ENCODE measurements at places on chromosomes 6 and 20. TPM values are rescaled to one million over a fixed set of nuclear protein-coding genes. Genes with fewer than 3 reads are reported as not detected.

GRCh38 chr20:46100988-46101387, 11.2 kb upstream of the NCOA5 start:
- no peak for DNase-seq

The CRISP2 gene
- total RNA-seq = not detected

- no peak for DNase-seq
Measured at GRCh38 chr6:2857580-2858337, 16.1 kb upstream of the SERPINB1 start.

DNA sequence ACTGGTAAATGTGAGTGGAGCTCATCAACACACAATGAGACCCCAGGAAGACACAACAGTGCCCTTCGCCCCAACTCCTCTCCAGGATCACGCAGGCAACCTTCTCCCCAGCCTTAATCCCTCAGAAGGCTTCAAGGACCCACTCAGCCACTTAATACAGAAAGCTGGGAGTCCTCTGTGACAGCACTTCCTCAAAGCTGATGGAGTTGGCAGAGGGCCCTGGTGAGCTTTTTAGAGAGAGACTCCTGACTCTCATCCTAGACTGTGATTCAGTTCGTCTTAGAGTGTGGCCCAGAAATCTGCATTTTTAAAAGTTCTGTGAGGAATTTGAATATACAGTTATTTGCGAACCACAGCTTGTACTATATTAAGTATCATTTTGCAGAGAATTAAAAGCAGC, 187.7 kb downstream of the UST start:
- DNase-seq = no peak

The PPIL1 gene
- 65.7 TPM for total RNA-seq

DNA sequence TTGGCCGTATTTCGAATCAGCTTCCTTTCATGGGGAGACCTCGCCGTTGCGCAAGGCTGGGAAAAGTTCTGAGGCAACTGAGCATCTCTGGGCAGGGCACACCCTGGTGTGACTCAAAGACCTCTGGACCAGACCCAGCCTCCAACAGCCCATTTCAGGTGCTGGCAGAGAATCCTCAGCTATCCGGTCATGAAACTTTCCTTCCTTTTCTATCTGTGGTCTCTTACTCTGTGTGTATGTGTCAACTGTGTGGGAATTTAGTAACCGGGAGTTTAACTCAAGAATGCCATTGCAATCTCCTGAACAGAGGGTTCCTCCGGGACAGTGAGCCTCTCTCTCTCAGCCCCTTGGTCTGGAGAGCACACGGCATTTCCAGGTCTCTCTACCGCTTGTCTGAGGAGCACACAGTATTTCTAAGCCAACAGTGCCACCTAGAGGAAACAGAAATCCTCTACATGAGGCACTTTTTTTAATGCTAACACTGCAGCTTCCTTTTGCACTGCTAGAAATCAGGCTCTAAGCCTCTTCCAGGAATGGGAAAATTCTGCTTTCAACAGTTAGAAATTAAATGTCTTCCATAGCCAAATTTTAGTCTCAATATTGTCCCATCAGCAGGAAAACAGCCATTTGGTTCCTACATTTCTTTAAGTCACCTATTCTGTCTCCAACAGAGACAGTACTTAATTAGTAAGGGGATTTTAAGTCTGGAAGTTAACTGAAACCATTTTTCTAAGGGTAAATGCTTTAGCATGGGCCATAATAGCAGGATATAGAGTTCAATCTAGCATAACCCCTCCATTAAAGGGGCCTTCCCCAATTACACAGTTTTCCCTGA, 32.7 kb downstream of the PLN start:
- peak; percentile 56 for DNase-seq

The GSTA2 gene
- not detected for total RNA-seq

The LY6G6D gene
- not detected for total RNA-seq

Data from foreskin keratinocyte (primary cell).